ENCODE measurements at places on chromosomes 2 and 18.
A peak's percentile ranks its signal among the peaks of the same experiment; 100 is the strongest.

DNA sequence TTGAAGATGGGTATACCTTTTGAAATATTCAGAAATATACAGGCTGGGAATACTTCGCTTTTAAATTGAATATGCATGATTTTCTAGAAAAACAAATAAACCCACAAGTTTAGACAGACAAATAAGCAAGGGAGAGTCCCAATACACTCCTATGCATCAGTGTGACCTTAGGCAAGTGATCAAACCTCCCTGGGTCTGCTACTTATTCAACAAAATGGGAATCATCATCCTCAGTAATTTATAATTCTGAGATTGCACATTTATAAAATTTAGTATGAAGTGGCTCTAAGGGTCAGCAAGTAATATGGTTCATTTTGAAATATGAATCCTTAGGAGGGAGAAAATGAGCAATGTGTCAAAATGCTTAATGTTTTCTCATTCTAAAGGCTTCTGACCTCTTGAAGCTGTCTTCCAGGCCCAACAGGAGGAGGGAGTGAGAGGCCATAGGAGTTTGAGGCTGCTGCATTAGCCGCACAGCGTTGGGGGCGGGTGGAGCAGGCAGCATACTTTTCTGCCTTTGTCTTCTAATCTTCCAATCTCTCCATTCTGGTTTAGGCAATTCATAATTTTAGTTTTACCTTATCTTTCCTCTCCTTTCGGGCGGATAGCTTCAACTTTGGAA, 155.1 kb downstream of the TRIB2 start:
- DNase-seq: no peak

DNA sequence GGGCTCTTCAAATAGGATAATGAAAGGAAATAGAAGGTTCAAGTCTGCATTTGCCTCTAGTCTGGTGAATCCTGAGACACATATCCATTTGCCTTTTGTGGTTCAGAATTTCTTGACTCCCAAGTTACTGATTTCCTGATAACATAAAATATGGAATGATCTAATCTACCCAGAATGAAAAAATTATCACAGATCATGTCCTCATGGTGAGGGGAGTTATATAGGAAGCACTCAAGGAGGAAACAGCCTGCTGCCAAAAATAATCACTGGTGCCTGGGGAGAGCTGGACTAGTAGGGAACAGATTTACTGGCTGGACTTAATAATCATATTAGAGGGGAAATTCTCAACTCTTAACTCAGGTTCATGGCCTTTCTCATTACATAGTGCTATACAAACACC, 95.5 kb upstream of the STK17B start:
- no peak for DNase-seq

GRCh38 chr2:101113441-101114267, 37.5 kb downstream of the TBC1D8 start:
- peak; percentile 73 for DNase-seq

DNA sequence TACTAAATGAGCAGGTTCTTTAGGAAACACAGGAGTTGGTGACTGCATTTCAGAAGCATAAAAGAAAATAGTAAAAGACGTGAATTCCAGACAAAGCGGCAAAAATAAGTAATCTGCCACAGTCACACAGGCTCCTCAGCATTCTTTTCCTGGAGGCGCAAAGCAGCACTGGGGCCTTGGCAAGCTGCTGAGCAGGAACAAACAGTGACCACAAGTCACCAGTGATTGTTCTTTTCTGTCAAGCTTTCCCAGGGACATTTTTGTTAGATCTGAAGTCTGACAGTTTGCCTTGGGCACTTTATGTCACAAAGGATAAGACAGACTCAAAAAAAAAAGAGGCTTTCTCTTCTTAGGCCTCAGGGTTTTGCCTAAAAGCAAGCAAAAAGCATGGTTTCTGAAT, 216.2 kb downstream of the CDH20 start:
- no peak for DNase-seq

DNA sequence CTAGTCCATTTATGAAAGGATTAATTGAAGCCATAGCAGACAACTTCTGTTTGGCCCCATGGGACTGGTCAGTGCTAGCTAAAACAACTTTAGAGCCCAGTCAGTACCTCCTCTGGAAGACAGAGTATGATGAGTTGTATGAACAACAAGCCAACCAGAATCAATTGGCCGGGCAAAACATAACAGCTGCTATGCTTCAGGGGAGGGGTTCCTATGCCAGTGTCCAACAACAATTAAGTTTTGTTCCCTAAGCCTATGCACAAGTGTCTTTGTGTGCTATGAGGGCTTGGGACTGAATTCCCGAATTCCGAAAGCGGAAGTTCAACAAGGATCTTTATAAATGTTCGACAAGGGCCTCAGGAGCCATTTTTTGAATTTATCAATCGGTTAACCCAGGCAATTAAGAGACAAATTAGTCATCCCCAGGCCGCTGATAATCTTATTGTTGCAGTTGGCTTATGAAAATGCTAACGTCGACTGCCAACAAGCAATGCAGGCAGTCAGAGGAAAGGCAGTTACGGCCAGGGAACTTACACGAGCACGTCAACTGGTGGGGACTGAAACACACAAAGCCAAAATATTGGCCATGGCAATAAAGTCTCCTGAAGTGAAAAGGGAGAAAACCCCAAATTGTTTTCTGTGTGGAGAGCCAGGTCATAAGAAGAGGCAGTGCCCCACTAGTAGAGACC, 57.9 kb downstream of the ZNF638 start:
- DNase-seq: no peak

DNA sequence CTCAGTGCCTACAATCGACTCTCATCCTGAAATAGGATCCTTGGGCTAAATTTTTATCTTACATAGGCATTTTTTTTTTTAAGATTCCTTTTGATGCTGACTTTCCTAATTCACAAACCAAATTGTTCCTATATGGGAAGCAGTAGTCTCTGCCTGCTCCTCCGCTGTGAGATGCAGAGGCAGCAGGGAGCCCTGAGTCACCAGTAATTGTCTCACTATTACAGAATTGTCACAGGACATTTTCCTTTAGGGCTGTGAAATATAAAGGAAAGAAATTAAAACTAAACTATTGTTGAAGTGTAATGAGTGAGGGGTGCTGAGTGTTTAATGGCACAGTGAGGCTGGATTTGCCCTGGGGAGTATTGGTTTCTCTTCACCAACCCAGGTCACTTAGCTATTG, 63.8 kb downstream of the MYO3B start:
- DNase-seq: no peak
